ENCODE measurements at places on chromosomes 3 and 15.
A peak's percentile ranks its signal among the peaks of the same experiment; 100 is the strongest.

- DNase-seq, result peak; percentile 58
Measured at GRCh38 chr3:107429320-107430181, 52.3 kb downstream of the CCDC54 start.

- DNase-seq, result no peak
Measured at GRCh38 chr3:12190832-12191231, 32.1 kb upstream of the TIMP4 start.

GRCh38 chr3:141708367-141708766 lies 29.7 kb upstream of the RNF7 start:
- DNase-seq, result no peak

GRCh38 chr3:138718849-138719248 lies 110.3 kb downstream of the FAIM start:
- no peak for DNase-seq

DNA sequence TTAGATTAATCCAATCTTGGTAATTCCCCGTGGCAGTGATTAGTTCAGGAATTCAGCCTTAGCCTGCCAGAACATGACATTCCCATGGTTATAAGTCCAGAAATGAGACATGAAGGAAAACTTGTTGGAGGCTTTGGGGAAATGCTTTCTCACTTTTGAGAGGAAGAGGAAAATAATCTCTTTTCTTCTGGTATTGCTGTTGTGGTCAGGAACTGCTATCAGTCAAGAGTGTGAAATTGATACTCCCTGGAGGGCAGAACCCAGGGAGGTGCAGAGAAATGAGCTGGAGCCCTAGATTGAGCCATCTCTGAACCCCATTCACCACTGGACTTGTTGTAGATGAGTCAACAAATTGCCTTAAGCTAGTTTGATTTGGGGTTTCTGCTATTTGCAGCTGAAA lies 38.6 kb upstream of the APH1B start:
- DNase-seq, result peak; percentile 51

DNA sequence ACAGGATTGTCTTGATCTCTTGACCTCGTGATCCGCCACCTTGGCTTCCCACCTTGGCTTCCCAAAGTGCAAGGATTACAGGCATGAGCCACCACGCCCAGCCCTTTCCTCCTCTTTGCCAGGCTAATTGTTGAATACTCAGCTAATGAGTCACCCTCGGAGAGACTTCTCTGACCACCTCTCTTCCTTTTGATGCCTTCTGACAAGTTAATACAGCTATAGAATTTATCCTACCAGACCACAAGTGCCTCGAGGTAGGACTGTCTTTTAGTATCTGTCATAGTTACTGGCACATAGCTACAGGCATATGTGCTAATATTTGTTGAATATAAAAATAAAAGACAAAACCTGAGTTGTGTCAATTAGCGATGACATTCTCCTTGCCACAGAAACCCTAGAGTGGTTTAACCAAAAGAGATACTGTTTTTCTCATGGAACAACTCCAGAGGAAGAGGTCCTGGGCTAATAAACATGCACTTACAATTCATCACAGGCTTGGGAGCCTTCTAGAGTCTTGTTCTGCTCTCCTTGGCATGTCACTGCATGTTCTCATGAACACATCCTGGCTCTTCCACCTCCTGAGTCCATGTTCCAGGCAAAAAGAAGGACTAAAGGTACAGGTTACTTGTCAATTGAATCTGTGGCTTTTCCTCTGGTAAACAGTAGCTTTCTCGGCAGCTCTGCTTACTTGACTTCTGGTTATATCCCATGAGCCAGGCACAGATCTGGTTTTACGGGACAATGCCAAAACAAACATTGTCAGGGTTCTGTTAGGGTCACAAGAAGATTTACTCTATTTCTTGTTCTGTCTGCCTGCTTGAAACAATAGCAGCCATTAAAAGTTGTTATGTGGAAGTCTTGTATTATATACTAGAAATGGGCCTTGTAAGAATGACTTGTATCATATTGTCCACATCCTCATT lies 332.3 kb downstream of the THSD4 start:
- no peak for DNase-seq

DNA sequence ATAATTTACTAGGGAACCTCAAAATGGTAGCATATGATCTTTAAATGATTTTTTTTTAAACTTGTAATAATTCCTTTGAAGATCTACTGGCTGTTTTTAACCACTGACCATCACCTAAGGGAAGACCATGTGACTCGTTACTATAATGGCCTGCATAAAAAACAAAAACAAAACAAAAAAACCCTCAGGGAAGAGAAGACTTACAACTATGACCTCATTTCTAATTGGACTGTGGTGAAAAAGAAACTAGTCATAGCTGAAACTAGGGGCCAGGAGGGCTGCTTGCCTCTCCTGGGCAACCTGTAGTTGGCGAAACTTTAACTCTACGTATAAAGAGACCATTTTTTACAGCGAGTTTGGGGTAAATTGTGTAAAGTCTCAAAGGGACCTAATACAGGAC lies 23.0 kb downstream of the PAQR9 start:
- DNase-seq, result no peak

GRCh38 chr15:68518785-68519430 lies 59.9 kb upstream of the CORO2B start:
- DNase-seq, result no peak

GRCh38 chr15:51796847-51797401 lies 32.5 kb upstream of the TMOD3 start:
- DNase-seq, result no peak

DNA sequence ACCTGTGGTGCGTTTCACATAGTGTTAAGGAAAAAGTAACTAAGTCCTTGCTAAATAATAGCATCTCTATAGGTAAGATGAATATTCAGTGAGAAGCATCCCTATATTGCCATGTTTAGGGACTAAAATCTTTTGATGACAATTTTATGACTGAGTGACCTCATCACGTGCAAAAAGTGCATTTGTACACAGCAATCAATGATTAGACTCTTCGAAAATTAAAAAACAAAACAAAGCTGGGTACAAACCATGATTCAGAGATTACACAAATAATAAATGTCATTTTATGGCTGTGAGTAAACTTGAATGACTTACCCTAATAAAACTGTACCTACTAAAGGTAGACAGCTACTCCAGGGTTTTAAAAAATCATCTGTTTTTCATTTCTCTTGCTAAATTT lies 505.3 kb downstream of the FOXP1 start:
- DNase-seq, result no peak

GRCh38 chr3:109165905-109166304 lies 29.4 kb downstream of the C3orf85 start:
- DNase-seq, result no peak

DNA sequence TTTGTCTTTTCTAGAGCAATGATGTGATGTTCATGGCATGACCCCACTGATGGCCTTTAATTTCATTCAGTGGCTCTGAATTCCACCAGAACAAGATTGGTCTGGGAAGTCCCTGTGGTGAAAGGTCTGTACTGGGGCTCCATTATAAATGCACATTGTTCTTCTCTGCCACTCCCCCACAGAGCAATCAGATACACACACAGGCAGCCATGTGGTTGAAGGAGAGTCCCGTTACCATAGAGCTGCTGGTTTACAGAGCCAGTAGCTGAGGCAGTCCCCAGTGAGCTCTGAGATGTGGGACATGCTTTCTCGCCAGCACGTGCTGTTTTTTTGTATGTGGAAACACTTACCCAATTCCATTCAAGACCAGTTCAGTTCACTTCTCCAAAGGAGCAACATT lies 172.7 kb upstream of the TRIM42 start:
- DNase-seq, result no peak

DNA sequence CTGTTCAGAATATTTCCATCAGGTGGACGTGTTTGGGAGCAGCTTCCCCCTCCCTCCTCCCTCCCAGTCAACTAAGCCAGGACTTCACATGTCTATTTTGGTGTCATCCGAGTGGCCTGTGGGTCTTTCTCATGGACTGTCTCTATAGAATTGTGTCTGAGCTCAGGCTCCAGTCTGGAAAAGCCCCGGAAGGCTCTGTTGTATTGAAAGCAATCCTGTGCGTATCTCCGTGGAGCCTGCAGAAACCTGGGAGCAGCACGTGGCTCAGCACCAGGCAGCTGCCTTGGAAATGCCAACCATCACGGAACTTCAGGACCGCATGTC lies 25.2 kb downstream of the COLQ start:
- no peak for DNase-seq

DNA sequence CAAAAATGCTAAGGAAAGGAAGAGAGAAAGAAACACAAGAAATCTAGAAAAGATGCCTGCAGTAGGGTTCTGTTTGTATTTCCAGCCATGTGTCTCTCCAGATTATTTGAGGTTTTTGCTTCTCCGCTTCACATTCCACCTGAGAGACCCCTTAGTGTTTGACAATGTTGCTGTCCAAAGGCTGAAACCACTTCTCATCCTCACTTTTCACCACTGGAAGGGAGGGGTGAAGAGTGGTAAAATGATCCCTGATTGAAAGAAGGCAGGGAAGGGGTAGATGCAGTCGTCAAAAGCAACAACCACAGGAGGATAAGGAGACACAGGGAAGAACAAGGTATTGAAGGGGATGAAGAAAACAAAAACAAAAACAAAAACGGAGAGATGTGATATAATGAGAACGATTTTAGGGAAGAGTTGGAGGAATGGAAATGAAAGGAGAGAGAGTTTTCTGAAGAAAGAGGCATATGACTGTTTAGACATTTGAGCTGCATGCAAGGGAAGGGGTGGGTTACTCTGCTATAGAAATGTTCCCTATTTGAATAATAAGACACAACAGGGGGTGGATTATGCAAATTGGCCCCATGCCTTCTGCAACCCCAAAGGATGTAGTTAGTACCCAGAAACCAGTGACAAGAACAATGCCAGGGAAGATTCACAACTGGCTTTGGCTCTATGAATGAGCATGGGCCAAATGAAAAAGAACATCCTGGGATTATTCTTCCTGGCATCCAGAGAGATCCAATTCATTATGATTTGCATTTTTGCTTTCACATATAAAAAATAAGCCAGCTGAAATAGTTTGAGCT lies 235.9 kb downstream of the GAP43 start:
- DNase-seq, result no peak

GRCh38 chr15:37246856-37247255 lies 146.5 kb upstream of the MEIS2 start:
- no peak for DNase-seq

GRCh38 chr3:172669021-172669420 lies 41.8 kb downstream of the NCEH1 start:
- no peak for DNase-seq

DNA sequence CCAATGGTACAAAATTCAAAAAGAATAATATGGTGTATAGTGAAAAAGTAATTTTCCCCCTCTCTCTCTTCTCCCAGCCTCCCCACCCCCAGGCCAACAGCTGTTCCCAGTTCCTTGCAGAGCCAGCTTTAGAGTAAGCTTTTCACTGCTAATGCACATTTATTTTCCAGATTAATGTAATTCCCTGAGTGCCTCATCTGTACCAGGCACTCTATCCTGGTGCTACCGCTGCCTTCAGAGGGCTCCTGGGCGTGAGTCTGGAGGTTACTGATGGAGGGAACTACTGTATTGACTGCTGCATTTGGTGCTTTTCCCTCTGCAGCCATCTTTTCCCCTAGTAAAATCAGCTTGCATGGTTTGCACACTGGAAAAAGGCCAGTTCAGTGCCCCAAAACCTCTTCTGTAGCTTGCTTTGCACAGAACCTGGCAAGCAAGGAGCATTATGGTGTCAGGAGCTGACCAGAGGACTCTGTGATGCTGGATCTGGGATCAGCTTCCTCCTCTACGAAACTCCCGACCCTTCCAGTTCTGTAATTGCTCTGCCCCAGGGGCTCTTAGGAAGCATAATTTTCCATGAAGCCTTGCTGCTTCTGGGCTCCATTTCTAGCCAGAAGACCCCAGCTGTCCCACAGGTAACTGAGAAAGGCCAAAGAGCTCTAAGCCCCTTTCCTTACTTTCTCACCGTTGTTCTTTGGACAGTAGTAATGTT lies 8.5 kb upstream of the USP3 start:
- DNase-seq, result no peak

- no peak for DNase-seq
Measured at GRCh38 chr3:89260721-89261120, 153.3 kb downstream of the EPHA3 start.

- DNase-seq, result no peak
Measured at GRCh38 chr15:69194854-69195253, 34.4 kb downstream of the GLCE start.

- no peak for DNase-seq
Measured at GRCh38 chr3:125019271-125019670, 36.5 kb downstream of the HEG1 start.

DNA sequence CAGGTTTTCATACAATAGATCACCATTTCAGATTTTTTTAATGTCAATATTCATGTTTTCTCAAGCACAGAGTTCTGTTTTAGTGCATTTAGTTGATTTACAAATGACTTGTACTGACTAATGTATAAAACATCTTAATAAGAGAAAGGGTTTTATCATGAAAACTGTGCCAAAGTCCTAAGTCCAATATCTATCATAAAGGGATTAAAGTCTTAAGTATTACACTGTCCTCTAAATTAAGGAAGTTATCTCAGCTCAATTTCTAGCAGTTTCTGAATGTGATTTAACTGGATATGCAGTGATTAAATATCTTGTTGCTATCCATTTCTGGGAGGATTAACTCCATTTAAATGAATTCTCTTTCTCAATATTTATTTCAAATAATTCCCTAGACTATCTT lies 381.1 kb upstream of the CNTN4 start:
- DNase-seq, result no peak

GRCh38 chr15:34359416-34359815 lies 7.6 kb downstream of the LPCAT4 start:
- no peak for DNase-seq
